ENCODE measurements at places on chromosomes 7 and 10.

DNA sequence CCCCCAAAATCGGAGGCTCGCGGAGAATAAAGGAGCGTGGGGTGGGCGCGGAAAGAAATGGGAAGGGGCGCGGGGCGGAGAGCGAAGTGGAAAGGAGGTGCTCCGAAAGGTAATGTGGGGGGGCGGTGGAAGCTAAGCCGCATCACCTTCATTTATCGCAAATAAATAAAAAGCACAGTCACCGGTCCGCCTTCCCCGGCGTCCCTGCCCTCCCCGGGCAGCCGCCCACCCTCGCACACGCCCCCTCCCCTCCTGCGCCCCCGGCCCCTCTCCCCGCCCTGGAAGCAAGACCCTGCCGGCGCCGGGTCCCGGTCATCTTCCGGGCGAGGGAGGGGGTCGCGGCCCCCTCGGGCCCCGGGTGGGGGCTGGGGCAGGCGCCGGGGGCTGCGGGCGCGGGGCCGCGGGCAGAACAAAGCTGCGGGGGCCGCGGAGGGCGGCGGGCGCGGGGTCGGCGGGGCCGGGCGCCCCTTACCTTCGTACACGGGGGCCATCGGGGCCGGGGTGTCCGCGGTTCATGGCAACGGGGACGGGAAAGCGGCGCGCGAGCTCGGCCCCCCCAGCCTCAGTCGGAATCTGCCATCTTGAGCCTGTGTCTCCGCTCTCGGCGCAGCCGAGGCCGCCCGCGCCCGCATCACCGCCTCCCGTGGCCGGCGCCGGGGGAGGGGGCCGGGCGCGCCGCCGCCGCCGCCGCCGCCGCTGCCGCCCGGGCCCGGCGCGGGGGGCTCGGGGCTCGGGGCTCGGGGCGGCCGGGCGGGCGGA lies 486 bp downstream of the HIPK2 start:
- peak overlapping the region; percentile 96 for H3K27ac ChIP-seq
- no peaks in the 10 kb centered on the region for H3K27me3 ChIP-seq
- peaks cover 27% of the 10 kb centered on the region for H3K4me1 ChIP-seq
- H3K4me3 ChIP-seq = peak overlapping the region; percentile 61
- no peaks in the 10 kb centered on the region for H3K36me3 ChIP-seq
- peak; percentile 90 for DNase-seq

GRCh38 chr10:100803492-100803891 lies 58.1 kb downstream of the PAX2 start:
- no peaks in the 10 kb centered on the region for H3K36me3 ChIP-seq
- H3K27me3 ChIP-seq = peaks cover 92% of the 10 kb centered on the region
- H3K27ac ChIP-seq = no peak overlapping the region
- no peaks in the 10 kb centered on the region for H3K4me1 ChIP-seq
- no peak for DNase-seq

DNA sequence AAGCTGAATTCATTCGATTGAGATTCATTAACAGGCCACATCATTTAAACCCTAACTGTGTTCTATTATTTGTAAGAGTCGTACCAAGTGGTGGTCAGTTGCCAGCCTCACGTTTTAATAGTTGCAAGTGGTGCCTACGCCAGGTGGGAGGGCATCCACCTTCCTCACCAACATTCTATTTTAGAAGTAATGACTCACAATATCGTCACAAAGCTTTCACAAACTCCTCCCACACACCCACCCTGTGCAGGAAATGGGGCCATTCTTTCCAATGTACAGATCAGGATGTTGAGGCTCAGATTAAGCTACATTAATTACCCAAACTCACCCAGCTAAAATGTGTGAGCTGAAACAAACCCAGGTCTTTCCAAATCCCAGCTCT lies 77.3 kb upstream of the SAMD8 start:
- no peak overlapping the region for H3K27ac ChIP-seq
- H3K27me3 ChIP-seq = no peaks in the 10 kb centered on the region
- peaks cover 5% of the 10 kb centered on the region for H3K4me1 ChIP-seq

DNA sequence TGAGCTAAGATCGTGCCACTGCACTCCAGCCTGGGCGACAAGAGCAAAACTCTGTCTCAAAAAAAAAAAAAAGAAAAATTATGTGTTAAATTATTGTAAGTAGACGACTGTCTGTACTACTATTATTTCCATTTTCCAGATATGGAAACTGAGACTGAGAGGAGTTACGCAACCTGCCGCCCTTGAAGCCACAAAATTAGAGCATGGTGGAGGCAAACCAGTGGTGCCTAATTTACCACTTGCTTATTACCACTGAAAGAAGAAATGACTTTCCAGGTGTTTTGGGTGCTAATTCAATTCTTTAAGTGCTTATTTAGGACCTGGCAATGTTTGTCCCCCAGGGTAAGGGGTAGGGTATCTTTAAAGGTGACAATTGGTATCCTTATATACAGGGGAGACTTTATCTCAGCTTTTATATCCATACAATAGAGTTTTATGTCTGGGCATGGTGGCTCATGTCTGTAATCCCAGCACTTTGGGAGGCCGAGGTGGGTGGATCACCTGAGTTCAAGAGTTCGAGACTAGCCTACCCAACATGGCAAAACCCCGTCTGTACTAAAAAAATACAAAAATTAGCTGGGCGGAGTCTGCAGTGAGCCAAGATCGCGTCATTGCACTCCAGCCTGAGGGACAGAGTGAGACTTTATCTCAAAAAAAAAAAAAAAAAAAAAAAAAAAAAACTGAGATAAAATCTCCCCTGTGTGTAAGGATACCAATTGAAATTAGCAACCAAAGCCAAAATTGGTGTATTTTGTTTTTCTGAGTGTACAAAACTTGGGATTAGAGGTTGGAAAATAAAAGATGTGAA lies 16.6 kb upstream of the CAMK1D start:
- no peak for DNase-seq
- H3K4me3 ChIP-seq = no peak overlapping the region
- peaks cover 19% of the 10 kb centered on the region for H3K4me1 ChIP-seq
- no peaks in the 10 kb centered on the region for H3K36me3 ChIP-seq
- H3K27ac ChIP-seq = no peak overlapping the region

DNA sequence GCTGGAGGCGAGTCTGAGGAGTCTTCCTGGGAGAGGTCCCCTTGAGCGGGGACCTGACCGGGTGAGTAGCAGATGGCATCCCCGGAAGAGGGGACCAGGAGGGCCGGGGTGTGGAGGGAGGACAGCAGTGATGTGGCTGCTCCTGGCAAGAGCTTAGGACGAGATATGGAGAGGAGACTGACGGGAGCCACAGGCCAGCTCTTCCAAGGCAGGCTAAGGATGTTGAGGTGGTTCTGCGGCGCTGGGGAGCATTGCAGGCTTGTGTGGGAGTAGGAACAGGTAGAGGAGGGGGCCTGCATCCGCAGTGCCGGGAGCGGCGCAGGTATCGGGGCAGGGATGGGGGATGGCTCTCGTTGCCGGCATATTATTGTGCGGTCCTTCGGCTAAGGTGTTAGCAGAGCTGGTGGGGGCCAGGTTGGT lies 76.7 kb upstream of the ANLN start:
- no peaks in the 10 kb centered on the region for H3K36me3 ChIP-seq
- no peak overlapping the region for H3K4me3 ChIP-seq
- DNase-seq = peak; percentile 59
- no peaks in the 10 kb centered on the region for H3K27me3 ChIP-seq
- no peaks in the 10 kb centered on the region for H3K4me1 ChIP-seq
- no peak overlapping the region for H3K27ac ChIP-seq

- no peak overlapping the region for H3K27ac ChIP-seq
- peaks cover 13% of the 10 kb centered on the region for H3K4me1 ChIP-seq
- H3K27me3 ChIP-seq = no peaks in the 10 kb centered on the region
- no peak for DNase-seq
These were observed 495.1 kb downstream of the RPS24 start for GRCh38 chr10:78528749-78529204.

- no peak for DNase-seq
- no peak overlapping the region for H3K4me3 ChIP-seq
- no peaks in the 10 kb centered on the region for H3K4me1 ChIP-seq
- H3K27ac ChIP-seq = no peak overlapping the region
- H3K27me3 ChIP-seq = no peaks in the 10 kb centered on the region
- no peaks in the 10 kb centered on the region for H3K36me3 ChIP-seq
These were observed 64.0 kb upstream of the CACUL1 start for GRCh38 chr10:118818621-118819221.

- H3K27me3 ChIP-seq = no peaks in the 10 kb centered on the region
- peak overlapping the region; percentile 80 for H3K4me3 ChIP-seq
- no peak for DNase-seq
- H3K27ac ChIP-seq = no peak overlapping the region
- H3K4me1 ChIP-seq = peaks cover 67% of the 10 kb centered on the region
These were observed 1.6 kb downstream of the DNMBP start for GRCh38 chr10:100008142-100008522.

- no peak overlapping the region for H3K4me3 ChIP-seq
- peaks cover 21% of the 10 kb centered on the region for H3K36me3 ChIP-seq
- no peaks in the 10 kb centered on the region for H3K27me3 ChIP-seq
- DNase-seq = no peak
- peaks cover 100% of the 10 kb centered on the region for H3K4me1 ChIP-seq
These were observed 57.3 kb downstream of the FAM53B start for GRCh38 chr10:124686707-124687376.

DNA sequence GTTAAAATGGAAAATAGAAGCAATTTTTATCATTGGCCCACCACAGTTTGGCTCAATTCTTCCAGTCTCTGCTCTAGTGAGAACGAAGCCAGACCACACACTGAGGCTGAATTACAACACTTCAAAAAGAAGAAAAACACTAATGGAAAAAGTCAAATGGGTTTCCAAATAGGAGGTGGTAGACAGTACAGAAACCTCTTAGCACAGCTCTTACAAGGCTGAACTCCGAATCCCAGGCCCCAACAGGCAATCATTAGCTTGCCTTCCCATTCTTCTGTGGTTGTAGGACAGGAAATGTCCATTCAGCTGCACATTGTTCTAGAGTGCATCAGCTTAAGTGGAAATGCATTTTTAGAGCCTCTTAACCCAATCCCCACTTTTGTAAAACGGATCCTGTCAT lies 115.1 kb upstream of the MEOX2 start:
- no peak overlapping the region for H3K4me3 ChIP-seq
- no peak for DNase-seq
- no peaks in the 10 kb centered on the region for H3K36me3 ChIP-seq
- no peaks in the 10 kb centered on the region for H3K4me1 ChIP-seq
- H3K27ac ChIP-seq = no peak overlapping the region

GRCh38 chr7:100641463-100641859 lies at the start of gene TFR2:
Gene TFR2 (minus strand): TSS chr7:100641552. CDS start chr7:100641509, 43 bp downstream.
- no peaks in the 10 kb centered on the region for H3K36me3 ChIP-seq
- no peak for DNase-seq
- no peak within 1 kb of the TSS for H3K27ac ChIP-seq
- no peak within 1 kb of the TSS for H3K4me3 ChIP-seq
- H3K27me3 ChIP-seq = no peaks in the 10 kb centered on the region

- no peak for DNase-seq
- H3K27me3 ChIP-seq = no peaks in the 10 kb centered on the region
- H3K4me3 ChIP-seq = no peak overlapping the region
- H3K27ac ChIP-seq = no peak overlapping the region
- H3K36me3 ChIP-seq = no peaks in the 10 kb centered on the region
These were observed 168.7 kb downstream of the CUX1 start for GRCh38 chr7:101985903-101986734.

GRCh38 chr7:31851119-31851518 lies 164.1 kb downstream of the PPP1R17 start:
- no peaks in the 10 kb centered on the region for H3K27me3 ChIP-seq
- no peaks in the 10 kb centered on the region for H3K4me1 ChIP-seq
- H3K4me3 ChIP-seq = no peak overlapping the region

DNA sequence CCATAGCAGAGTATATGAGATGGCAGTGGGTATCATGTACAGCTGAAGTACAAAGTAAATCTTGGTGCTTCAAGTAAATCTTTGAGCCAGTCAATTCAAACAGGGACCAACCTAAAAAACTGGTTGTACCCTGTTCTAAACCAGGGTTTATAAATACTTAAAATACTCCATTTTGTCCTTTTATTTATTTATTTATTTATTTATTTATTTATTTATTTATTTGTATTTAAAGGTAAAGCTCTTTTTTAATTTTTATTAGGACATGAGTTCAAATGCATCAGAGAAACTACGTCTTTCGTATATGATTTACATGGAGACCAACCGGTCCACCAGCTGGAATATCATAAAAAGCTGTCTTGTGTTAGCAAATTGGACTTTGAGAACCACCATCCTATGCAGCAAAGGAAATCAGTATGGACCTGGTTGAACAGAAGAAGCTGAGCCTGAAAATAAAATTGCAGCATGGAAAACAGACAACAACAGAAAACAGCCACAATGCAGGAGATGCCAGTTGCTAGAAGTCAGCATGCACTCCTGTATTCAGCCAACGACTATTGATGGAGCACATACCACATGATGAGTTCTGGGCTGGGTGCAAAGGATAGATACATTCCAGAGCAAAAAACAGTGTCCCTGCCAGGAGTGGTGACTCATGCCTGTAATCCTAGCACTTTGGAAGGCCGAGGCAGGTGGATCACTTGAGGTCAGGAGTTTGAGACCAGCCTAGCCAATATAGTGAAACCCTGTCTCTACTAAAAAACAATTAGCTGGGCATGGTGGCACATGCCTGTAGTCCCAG lies 60.0 kb downstream of the PLXNA4 start:
- H3K4me3 ChIP-seq = no peak overlapping the region
- H3K36me3 ChIP-seq = no peaks in the 10 kb centered on the region
- no peak for DNase-seq
- H3K27me3 ChIP-seq = no peaks in the 10 kb centered on the region

DNA sequence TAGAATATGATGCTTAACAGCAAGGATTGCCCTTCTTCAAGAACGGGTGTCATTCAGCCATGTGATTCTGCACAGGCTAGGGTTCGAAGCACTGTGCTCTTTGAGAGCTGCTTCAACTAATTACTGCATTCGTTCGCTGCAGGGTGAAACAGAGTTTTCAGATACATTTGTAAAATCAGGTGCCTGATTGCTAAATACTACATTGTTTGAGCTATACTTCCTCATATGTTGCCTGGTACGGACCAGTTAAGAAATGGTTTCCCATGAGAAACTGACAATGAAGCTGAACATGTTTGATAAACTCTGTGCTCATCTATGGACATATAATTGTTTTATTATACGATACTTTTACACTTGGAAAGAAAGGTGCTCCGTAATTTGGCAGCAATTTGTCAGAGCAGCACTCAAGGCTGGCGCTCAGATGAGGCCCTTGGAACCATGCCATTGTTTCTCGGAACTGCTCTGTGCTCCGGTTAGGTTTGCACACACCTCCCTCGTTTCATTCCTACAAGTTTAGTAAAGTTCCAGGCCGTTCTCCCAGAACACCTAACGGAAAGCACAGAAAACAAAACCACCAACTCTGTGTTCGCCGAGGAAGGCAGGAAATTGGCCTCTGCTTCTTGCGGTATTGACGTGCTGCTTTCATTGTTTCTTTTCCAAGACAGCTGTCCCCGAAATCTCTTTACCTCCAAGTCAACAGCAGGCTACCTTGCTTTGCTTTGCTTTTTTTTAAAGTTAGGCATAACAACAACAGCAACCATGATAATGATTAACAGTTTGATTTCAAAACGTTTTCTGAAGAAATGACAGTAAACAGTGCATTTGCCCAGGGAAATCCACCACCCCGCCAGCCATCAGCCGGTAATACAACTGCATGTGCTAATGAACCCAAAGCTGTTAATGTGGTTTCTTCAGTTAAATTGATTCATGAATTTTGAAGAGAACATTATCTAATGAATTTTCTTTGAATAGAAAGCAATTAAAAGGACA lies 206.9 kb downstream of the EBF3 start:
- no peak overlapping the region for H3K27ac ChIP-seq
- DNase-seq = peak; percentile 33
- no peaks in the 10 kb centered on the region for H3K4me1 ChIP-seq
- peaks cover 27% of the 10 kb centered on the region for H3K36me3 ChIP-seq
- H3K4me3 ChIP-seq = peak overlapping the region; percentile 7

All from spleen (tissue), 13 donors.